ENCODE measurements at places on chromosomes 1 and 21.

DNA sequence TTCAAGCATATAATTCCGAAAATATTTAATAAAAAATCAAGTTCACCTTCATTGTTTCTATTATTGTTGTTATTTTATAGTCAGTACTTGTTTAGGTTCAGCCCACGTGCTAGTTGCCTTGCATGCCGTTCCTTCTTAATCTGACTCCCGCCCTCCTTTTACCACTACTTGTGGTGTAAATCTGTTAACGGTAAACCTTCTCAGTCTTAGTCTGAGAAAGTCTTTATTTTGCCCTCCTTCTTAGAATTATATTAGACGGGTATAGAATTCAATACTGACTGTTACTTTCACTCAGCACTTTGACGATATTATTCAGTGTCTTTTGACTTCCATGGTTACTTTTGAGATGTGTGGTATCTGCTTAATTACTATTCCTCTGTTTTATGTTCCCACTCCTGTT is 104.8 kb downstream of the RGL1 start:
- H3K4me3 ChIP-seq = no peak overlapping the region
- no peak for DNase-seq
- no peaks in the 10 kb centered on the region for H3K27me3 ChIP-seq

DNA sequence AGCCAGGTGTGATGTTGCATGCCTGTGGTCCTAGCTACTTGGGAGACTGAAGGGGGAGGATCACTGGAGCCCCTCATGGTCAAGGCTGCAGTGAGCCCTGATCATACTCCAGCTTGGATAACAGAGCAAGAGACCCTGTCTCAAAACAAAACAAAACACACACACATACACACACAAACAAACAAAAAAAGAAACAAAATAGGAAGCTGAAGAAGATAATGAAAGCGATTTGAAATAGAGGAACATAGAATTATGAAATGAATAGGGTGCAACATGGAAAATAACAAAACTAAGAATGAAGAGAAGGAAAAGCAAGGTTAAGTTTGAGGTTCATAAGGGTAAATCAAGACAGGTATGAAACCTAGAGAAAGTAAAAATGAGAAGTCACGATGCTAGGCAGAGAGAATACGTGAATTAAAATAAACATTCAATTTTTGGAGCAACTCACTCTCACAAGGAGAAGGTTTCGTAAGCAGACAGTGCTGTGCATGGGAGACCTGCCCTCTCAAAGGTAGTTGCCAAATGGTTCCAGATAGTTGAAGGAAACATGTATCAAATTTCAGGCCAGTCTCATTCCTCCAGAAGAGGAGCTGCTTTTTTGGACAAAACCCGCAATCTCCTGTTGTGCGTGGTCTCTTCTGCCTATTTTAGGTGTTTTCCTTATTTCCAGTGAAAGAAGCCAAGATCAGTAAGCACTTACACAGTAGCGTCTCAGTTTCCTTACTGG is 3.3 kb downstream of the CD46 start:
- H3K4me3 ChIP-seq = peak overlapping the region; percentile 27
- H3K27ac ChIP-seq = peak overlapping the region; percentile 53
- no peaks in the 10 kb centered on the region for H3K27me3 ChIP-seq
- peaks cover 56% of the 10 kb centered on the region for H3K4me1 ChIP-seq
- H3K36me3 ChIP-seq = peaks cover 5% of the 10 kb centered on the region

DNA sequence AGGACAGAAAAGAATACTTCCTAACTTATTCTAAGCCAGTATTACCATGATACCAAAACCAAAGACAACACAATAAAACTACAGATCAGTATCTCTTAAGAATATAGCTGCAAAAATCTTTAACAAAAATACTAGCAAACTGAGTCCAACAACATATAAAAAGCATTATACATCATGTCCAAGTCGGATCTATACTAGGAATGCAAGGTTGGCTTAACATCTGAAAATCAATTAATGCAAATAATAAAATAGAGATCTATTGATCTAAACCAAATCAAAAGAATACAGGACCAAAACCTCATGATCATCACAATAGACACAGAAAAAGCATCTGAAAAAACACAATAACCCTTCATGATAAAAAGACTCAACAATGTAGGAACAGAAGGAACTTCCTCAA is 18.9 kb downstream of the TAF1A start:
- DNase-seq = no peak
- no peaks in the 10 kb centered on the region for H3K27me3 ChIP-seq
- H3K36me3 ChIP-seq = peaks cover 35% of the 10 kb centered on the region
- no peaks in the 10 kb centered on the region for H3K4me1 ChIP-seq

GRCh38 chr1:221527886-221528624 is 213.8 kb downstream of the DUSP10 start:
- DNase-seq = no peak
- H3K27ac ChIP-seq = no peak overlapping the region
- H3K4me1 ChIP-seq = no peaks in the 10 kb centered on the region
- no peak overlapping the region for H3K4me3 ChIP-seq
- H3K27me3 ChIP-seq = no peaks in the 10 kb centered on the region

GRCh38 chr1:156643778-156644092 is 1.8 kb downstream of the BCAN start:
- no peak overlapping the region for H3K4me3 ChIP-seq
- no peak overlapping the region for H3K27ac ChIP-seq
- H3K4me1 ChIP-seq = peaks cover 3% of the 10 kb centered on the region
- no peak for DNase-seq
- H3K27me3 ChIP-seq = peaks cover 91% of the 10 kb centered on the region
- no peaks in the 10 kb centered on the region for H3K36me3 ChIP-seq

GRCh38 chr21:41426676-41427404 is 801 bp downstream of the MX1 start:
- no peak for DNase-seq
- H3K4me1 ChIP-seq = peaks cover under 1% of the 10 kb centered on the region
- peak overlapping the region; percentile 21 for H3K4me3 ChIP-seq
- no peaks in the 10 kb centered on the region for H3K36me3 ChIP-seq
- H3K27ac ChIP-seq = no peak overlapping the region
- peaks cover 48% of the 10 kb centered on the region for H3K27me3 ChIP-seq

- DNase-seq = no peak
- peaks cover 64% of the 10 kb centered on the region for H3K4me1 ChIP-seq
Measured at GRCh38 chr1:29474274-29475244, 238.2 kb downstream of the PTPRU start.
